SW 1271 (cell line): ENCODE measurements at places on chromosomes 5 and 9.

DNA sequence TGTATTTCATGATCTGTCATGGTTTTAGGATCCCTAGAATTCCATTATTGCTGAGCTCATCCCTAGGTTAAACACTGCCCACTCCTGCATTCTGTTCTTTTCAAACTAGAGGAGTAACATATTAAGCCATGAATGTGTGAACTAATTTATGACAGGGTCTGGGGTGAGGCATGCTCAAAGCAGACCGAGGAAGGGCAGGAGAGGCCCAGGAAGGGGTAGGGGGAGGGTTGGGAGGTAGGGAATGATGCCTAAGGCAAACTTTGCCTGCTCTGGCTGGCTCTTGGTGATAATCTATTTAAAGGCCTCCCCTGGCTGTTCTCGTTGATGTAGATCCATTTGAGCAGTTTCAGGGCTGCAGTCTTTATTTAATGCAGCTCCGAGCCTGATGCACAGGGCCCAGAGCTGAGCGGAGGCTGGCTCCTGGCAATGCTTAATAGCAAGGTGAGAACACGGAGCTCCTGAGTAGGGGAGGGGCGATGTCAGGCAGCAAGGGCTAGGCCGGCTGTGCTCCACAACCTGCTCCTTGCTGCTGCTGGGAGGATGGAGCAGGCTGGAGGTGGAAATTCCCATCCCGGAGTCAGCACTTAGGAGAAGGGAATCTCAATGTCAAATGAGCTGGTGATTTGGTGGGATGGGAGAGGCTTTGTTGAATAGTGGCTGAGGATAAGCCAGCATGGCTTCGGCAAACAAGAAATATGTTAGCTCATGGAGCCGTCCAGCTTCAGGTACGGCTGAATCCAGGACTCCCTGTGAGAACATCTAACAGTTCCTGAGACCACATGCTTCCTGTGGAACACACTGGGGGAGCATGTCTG lies 73.2 kb upstream of the UNC5A start:
- no peak for DNase-seq

GRCh38 chr9:123599781-123600180 lies 243.8 kb downstream of the CRB2 start:
- DNase-seq, result no peak

DNA sequence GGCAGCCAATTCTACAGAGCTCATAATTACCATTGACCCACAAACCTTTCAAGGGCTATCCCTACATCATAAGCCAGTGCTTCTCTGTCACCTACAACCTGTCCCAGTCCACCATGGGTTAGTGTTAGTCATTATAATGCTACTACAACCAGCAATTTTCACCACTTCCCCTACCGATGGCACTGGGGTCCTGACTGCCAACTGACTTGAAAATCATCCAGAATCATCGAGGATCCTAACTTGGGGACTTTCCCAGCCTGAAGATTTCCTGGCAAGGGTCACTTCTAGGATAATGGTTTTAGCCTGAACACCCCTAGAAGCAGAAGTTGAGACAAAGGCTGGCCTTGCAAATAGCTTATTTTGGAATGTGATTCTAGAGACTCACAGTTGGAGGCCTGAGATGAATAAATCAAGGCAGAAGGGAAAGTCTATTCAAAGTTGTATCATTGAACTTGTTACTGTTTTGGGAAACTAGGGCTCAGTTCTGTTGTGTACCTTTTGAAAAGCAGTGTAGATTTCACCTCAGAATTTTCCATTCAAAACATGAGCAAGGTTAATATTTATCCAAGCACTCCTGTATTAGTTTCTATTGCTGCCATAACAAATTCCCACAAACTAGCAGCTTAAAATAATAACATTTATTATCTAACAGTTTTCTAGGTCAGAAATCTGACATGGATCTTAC lies 633.0 kb downstream of the LRRC70 start:
- no peak for DNase-seq

GRCh38 chr9:91061506-91061905 lies 259.9 kb downstream of the SYK start:
- no peak for DNase-seq

- no peak for DNase-seq
Observed at GRCh38 chr9:100409176-100409556, 17.8 kb upstream of the MSANTD3 start.

GRCh38 chr9:133519693-133520092 lies 5.1 kb downstream of the MYMK start:
- DNase-seq, result no peak

- DNase-seq, result no peak
Observed at GRCh38 chr5:141349917-141350619, at the start of gene PCDHGB1. Gene PCDHGB1 (plus strand): TSS chr5:141350099. CDS start chr5:141350261, 162 bp downstream.

GRCh38 chr5:139668924-139669661 lies 20.9 kb downstream of the CXXC5 start:
- DNase-seq, result no peak

DNA sequence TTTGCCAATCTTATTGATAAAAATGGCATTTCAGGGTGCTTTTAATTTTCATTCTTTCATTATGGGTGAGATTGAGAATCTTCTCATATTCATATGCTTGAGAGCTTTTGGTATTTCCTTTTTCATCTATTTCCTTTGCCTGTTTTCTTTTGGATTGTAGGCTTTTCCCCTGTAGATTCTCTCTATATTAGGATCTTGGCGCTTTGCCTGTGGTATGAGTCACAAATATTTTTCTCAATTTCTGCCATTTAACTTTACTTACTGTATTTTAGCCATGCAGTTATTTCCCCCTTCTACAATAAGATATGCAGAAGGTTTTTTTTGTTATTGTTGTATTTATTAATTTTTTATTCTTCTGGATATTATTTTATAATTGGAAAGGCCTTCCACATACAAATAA lies 21.5 kb upstream of the KLF9 start:
- peak; percentile 13 for DNase-seq

GRCh38 chr5:144205141-144205551 lies 34.5 kb downstream of the KCTD16 start:
- no peak for DNase-seq

GRCh38 chr9:36991516-36992134 lies 42.4 kb downstream of the PAX5 start:
- DNase-seq, result peak; percentile 8

GRCh38 chr5:87268970-87269377 lies 1.3 kb downstream of the RASA1 start:
- DNase-seq, result no peak

DNA sequence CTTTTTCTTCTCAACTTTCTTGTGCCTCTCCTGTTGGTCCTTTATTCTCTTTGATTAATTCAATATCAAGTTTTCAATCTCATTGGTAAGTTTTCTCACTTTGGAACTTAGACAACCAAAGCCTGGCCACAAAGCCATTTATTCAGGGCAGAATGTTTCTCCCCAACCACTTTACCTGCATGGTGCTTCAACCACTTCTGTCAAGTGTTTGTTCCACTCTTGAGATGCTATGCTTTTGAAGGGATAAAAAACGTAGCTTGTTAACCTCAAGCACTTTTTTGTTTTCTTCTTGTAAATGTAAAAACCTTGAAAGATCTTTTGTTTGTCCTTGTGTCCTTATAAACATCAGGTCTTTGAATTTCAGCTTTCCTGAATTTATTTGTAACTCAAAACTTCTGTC lies 966.7 kb downstream of the MAT2B start:
- DNase-seq, result no peak

GRCh38 chr5:96885518-96886338 lies 9.4 kb downstream of the ERAP2 start:
- no peak for DNase-seq

DNA sequence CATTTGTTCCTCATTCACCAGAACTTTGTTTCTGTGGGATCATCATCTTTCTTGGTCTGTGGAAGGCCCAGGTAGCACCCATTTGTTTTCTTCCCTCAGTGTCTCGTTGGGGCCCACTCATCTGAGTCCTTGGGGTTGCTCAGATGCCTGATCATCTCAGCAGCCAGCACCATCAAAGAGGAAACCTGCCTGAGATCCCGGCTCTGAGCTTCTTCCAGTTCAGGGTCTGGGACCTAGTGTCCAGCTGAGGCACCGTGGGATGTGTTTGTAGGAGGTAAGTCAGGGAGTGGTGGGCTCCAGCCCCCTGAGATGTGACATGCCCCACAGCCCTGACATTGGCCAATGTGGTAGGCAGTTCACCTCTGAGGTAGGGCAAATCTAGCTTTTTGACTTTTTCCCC lies 9.4 kb upstream of the CD180 start:
- DNase-seq, result no peak

- no peak for DNase-seq
Observed at GRCh38 chr5:1545126-1545804, 21.5 kb upstream of the LPCAT1 start.

DNA sequence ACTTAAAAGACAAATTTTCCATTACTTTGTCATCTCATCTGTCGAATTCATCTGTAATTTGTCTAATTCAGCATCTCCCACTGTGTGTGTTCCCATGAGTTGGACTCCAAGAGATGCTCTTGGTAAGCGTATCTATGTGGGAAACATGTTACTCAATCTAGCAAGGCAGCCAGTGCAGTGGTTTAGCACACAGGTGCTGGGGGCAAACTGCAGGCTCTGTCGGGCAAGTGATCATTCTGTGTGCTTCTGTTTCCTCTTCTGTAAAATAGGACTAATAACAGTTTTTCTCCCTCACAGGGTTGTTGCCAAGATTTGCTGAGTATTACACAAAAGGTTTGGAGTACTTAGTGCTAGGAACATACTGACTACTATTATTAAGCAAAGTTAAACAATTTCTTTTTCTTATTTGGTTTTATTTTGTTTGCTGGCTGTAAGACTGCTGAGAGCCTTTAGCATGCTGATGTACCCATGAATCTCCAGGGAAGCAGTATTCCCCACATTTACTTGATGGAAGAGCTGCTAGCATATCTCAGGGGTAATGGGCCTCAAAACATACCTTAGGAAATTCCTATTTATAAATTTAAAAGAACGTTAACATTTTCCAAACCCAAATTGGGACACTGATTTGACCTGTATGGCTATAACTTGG lies 709 bp upstream of the GAPT start:
- no peak for DNase-seq

DNA sequence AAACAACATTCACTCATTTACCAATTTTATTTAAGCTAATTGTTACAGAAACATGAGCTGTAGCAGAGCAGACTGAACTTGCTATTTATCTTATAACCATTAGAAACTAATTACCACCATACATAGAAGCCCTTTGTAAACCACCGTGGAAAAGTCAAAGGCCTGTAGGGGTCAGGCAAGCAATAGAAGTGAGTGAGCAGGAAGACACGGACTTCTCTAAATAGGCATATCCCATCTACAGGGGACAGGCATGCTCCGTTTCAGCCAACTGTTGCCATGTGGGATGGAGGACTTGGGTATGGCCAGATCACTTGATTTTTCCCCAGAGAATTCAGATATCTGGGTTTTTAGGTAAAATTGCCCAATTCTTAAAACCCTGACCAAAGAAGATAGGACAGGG lies 44.8 kb downstream of the PRRC1 start:
- DNase-seq, result peak; percentile 12

DNA sequence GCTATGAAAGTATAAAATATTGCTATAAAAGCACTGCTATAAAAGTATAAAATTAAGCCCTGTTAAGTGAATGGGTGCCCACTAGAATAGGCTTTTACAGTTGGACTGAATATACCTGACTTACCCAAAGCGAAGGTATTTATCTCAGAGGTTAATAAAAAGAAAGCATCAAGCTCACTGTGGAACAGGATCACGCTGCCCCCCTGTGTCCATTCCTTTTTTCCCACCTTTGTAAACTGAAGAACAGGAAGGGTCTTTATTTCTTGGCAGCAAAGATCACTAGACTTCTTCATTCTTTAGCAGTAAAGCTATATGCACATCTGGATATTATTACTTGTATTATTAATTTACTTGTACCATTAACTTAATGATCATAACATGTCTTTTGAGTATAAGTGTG lies 22.1 kb upstream of the PLPP6 start:
- no peak for DNase-seq

DNA sequence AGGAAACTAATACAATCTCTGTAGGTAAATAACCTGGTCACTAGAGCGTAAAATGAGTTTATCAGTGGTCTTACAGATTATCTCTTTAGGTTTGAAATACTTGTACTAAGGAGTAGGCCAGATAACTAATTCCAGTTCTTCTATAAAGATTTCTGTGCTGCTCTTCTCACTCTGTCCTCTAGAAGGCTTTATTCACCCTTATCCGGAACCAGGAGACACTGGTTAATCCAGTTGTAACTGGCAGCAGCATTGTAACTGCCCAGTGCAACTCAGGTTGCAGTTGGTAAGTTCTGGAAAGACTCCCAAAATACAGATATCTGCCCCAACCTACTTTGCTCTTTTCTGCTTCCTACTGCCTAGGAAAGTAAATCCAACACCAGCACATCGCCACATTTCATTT lies 19.8 kb downstream of the C5orf22 start:
- no peak for DNase-seq

DNA sequence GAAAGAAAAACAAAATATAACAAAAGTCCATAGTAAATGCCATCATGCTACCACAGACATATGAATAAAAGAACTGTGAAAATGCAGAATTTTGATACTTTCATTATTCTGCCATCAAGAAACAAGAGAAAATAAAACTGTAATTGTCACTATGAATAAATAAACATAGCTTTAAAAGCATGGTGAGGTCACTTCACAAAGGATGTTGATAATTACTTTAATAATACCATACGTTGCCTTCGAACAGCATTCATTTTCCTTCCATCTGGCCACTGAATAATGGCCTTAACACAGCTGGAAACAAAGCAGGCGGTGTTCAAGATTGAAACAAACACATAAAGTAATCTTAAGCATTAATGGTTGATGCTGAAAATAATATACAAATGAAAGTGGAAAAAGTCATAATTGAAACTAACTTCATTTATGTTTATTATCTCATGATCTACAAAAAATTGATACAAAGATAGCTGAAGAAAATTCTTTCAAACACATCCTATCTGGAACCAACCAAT lies 102.0 kb downstream of the AGTPBP1 start:
- DNase-seq, result no peak

DNA sequence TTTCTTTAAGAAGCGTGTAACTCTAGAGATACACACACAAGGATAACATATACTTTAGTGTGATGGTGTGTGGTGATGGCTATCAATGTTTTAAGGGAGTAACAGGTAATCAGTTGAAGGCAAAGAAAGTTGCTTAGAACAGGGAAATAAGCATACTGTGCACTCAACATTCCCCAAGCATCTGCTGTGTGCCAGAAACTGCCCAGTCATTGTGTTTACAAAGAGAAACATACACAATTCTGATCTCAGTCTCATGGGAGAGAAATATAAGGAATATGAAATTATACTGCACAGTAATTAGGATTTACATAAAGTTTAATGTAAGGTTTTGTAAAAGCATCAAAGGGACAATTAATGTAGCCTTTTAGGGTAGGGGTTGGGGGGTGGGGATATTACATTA lies 224.1 kb upstream of the TYRP1 start:
- no peak for DNase-seq

- DNase-seq, result no peak
Observed at GRCh38 chr5:56656846-56657726, 158.3 kb upstream of the MAP3K1 start.

GRCh38 chr5:107213025-107213424 lies 457.7 kb downstream of the EFNA5 start:
- no peak for DNase-seq
